Pancreas (tissue), 10 donors: ENCODE measurements at places on chromosomes 5 and 9.

DNA sequence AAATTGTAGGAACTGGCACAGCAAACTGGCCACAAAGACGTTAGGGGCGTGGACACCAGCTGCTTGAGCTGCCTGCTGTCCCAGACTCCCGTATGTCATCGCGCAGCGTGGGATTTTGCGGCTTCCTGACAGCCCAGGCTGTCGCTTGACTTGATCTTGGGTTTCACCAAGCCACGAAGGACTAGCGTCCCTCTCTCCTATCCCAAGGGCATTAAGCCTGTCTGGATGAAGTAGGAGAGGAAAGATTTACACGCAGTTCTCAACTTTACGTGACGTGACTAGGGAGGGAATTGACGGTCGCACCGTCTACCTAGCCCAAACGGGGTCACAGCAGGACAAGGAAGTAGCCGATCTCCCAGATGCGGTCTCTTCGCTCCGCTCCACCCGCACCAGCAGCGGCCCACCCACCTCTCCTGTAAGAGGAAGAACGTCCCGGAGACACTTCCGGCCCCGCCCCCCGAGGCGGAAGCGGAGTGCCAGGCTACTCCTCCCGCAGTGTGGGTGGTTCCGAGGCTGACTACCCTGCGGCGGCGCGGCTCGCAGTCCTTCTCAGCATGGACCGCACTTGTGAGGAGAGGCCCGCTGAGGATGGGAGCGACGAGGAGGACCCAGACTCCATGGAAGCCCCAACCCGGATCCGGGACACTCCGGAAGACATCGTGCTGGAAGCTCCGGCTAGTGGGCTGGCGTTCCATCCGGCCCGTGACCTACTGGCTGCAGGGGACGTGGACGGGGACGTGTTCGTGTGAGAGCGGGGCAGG is at the start of gene WDR55:
TSS of gene WDR55 (plus strand) at position 546 of the 761 bp plus-strand sequence. CDS start at position 555, 9 bp downstream.
- H3K36me3 ChIP-seq = peaks cover 16% of the 10 kb centered on the region
- peak; percentile 98 for DNase-seq
- peak within 1 kb of the TSS; percentile 92 for H3K27ac ChIP-seq
- peaks cover 7% of the 10 kb centered on the region for H3K4me1 ChIP-seq

DNA sequence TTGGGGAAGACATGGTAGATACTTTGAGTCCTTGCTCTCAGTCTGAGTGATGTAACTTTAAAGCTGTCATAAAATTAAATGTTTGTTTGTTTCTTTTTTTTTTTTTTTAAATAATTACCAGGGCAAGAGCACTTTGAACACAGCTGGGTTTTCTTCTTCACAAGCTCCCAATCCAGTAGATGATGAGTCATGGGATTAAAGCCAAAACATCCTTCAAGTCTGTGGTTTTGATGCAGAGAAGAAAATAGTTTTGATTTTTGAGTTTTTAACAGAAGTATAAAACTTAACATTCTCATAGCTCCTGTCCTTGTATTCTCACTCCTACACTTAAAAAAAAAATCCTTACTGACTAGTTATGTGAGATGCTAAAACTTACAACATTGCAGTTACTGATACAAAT is 34.8 kb upstream of the IL31RA start:
- H3K27me3 ChIP-seq = no peaks in the 10 kb centered on the region
- H3K4me3 ChIP-seq = no peak overlapping the region
- DNase-seq = no peak
- H3K36me3 ChIP-seq = no peaks in the 10 kb centered on the region

- no peak overlapping the region for H3K27ac ChIP-seq
- H3K36me3 ChIP-seq = peaks cover 19% of the 10 kb centered on the region
- DNase-seq = peak; percentile 82
- H3K4me3 ChIP-seq = no peak overlapping the region
Measured at GRCh38 chr9:132268725-132269352, 85.9 kb downstream of the SETX start.

DNA sequence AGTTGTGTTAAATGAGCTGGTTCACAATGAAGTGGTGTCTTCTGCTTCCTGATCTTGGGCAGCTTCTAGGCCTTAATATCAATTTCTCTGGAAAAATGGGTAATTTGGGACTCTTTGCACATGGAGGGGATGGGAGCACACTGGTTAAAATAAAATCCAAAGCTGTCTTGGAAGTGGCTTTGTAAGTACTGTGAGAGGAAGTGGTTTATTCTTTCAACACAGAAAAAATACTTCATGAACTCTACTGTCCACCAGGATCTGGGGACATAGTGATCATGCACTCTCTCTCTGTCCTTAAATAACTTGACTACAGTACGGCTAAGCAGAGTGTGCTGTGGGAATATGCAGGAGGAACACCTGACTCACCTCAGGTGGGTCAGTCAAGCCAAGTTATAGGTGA is 2.4 kb downstream of the PCYOX1L start:
- no peaks in the 10 kb centered on the region for H3K27me3 ChIP-seq
- H3K36me3 ChIP-seq = no peaks in the 10 kb centered on the region
- H3K27ac ChIP-seq = no peak overlapping the region
- DNase-seq = no peak
- H3K4me1 ChIP-seq = no peaks in the 10 kb centered on the region
- no peak overlapping the region for H3K4me3 ChIP-seq

- DNase-seq = no peak
- H3K4me3 ChIP-seq = no peak overlapping the region
- H3K36me3 ChIP-seq = no peaks in the 10 kb centered on the region
- no peaks in the 10 kb centered on the region for H3K27me3 ChIP-seq
Measured at GRCh38 chr9:81032831-81033230, 656.5 kb downstream of the TLE1 start.

- no peak overlapping the region for H3K27ac ChIP-seq
- H3K4me3 ChIP-seq = no peak overlapping the region
- H3K4me1 ChIP-seq = no peaks in the 10 kb centered on the region
Measured at GRCh38 chr9:69253057-69253456, 72.0 kb upstream of the ENTREP1 start.

GRCh38 chr9:70412832-70413463 is 1.5 kb downstream of the KLF9 start:
- no peaks in the 10 kb centered on the region for H3K36me3 ChIP-seq
- peak overlapping the region; percentile 88 for H3K4me3 ChIP-seq
- peak overlapping the region; percentile 100 for H3K27ac ChIP-seq
- peak; percentile 89 for DNase-seq

DNA sequence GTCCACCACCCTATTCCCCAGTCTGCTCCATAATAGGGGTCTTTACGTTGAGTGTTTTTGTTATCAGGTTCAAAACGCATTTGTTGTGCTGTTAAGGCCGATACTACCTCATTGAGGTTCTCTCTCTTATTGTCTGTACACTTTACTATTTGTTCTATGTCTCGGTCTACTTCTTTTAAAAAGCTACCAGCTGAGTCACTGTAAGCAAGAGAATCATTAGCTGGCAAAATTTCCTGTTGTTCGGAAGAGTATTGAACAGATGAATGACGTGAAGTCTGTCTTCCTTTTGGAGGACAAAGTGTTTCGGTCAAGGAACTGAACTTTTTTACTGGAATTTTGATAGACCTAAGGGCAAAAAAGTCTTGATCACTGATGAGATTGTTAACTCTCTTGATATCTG is 10.3 kb downstream of the LYSMD3 start:
- no peaks in the 10 kb centered on the region for H3K36me3 ChIP-seq
- no peak overlapping the region for H3K27ac ChIP-seq
- H3K4me1 ChIP-seq = peaks cover 2% of the 10 kb centered on the region
- H3K27me3 ChIP-seq = no peaks in the 10 kb centered on the region
- no peak overlapping the region for H3K4me3 ChIP-seq
- no peak for DNase-seq

- H3K4me1 ChIP-seq = no peaks in the 10 kb centered on the region
- H3K27ac ChIP-seq = no peak overlapping the region
- no peaks in the 10 kb centered on the region for H3K36me3 ChIP-seq
- H3K4me3 ChIP-seq = no peak overlapping the region
Measured at GRCh38 chr5:122195802-122196394, 66.6 kb downstream of the ZNF474 start.

DNA sequence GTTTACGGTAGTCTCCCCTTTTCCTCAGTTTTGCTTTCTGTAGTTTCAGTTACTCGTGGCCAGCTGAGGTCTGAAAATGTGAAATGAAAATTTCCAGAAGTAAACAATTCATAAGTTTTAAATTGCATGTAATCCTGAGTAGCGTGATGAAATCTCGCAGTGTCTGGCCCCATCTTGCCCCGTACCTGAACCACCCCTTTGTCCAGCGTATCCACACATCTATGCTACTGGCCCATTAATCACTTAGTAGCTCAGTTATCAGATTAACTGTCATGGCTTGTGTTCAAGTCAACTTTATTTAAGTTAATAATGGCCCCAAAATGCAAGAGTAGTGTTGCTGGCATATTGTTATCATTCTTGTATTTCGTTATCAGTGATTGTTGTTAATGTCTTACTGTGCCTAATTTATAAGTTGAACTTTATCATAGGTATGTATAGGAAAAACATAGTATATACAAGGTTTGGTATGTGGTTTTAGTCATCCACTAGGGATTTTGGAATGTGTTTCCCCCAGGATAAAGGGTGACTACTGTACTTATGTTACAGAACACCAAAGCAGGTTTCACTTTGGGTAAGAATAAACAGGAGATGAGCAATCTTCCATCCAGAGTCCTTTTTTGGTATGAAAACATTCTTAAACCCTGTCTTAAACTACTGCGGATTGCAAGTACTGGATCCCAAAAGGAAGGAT is 118.4 kb upstream of the KCNN2 start:
- H3K27me3 ChIP-seq = no peaks in the 10 kb centered on the region
- no peak for DNase-seq
- no peak overlapping the region for H3K4me3 ChIP-seq
- H3K36me3 ChIP-seq = no peaks in the 10 kb centered on the region

- no peaks in the 10 kb centered on the region for H3K4me1 ChIP-seq
- DNase-seq = no peak
- no peaks in the 10 kb centered on the region for H3K36me3 ChIP-seq
- no peak overlapping the region for H3K4me3 ChIP-seq
- H3K27ac ChIP-seq = no peak overlapping the region
Measured at GRCh38 chr5:38807570-38808483, 38.0 kb upstream of the OSMR start.

- no peaks in the 10 kb centered on the region for H3K4me1 ChIP-seq
- DNase-seq = no peak
- H3K27ac ChIP-seq = no peak overlapping the region
- H3K27me3 ChIP-seq = no peaks in the 10 kb centered on the region
- H3K4me3 ChIP-seq = no peak overlapping the region
- no peaks in the 10 kb centered on the region for H3K36me3 ChIP-seq
Measured at GRCh38 chr5:120082316-120083068, 381.6 kb upstream of the PRR16 start.

DNA sequence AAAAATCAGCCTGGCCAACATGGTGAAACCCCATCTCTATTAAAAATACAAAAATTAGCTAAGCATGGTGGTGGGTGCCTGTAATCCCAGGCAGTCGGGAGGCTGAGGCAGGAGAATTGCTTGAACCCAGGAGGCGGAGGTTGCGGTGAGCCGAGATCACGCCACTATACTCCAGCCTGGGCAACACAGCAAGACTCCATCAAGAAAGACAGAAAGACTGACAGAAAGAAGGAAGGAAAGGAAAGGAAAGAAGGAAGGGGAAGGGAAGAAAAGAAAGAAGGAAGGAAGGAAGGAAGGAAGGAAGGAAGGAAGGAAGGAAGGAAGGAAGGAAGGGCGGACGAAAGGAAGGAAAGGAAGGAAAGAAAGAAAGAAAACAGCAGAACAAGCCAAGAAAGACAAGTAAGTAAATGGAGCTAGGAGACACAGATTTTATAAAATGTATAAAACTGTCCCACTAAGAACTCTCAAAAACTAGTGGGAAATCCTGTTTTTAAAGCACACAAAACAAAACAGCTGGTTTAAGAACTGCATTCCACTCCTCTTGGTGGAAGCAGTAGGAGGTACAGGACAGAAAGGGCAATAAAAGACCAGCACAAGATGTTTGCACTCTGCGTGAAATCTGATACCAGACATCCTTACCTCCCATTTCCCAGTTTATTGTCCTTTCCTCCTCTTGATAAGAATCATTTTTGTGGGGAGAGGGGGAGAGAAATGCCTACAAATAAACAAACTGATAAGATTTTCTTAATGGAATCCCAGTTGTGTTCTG is 46.7 kb downstream of the MYO10 start:
- peaks cover 46% of the 10 kb centered on the region for H3K4me1 ChIP-seq
- no peak for DNase-seq
- H3K36me3 ChIP-seq = no peaks in the 10 kb centered on the region

GRCh38 chr5:138736293-138736692 is 16.9 kb upstream of the CTNNA1 start:
- no peaks in the 10 kb centered on the region for H3K4me1 ChIP-seq
- no peaks in the 10 kb centered on the region for H3K27me3 ChIP-seq
- H3K36me3 ChIP-seq = no peaks in the 10 kb centered on the region
- H3K27ac ChIP-seq = no peak overlapping the region
- no peak for DNase-seq
- H3K4me3 ChIP-seq = no peak overlapping the region

- H3K4me3 ChIP-seq = no peak overlapping the region
- H3K27ac ChIP-seq = no peak overlapping the region
- H3K36me3 ChIP-seq = no peaks in the 10 kb centered on the region
- H3K27me3 ChIP-seq = no peaks in the 10 kb centered on the region
Measured at GRCh38 chr5:32646061-32646969, 61.0 kb downstream of the SUB1 start.

DNA sequence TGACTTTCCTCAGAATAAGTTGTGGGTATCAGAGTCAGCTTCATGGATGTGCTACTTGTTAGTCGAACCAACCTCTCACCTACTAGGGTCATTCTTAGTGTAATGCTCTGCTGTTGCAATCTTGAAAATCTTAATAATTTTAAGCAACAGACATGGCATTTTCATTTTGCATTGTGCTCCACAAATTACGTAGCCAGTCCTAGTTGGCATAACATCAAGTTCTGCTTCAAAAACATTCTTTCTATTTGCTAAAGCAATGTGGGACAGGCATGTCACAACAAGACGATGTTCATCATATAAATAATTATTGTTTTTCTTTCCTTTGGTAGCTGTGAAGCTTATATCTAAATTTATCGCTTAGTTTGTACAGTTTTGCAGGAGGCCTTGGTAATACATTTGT is 39.3 kb upstream of the CDH12 start:
- no peaks in the 10 kb centered on the region for H3K27me3 ChIP-seq
- no peak for DNase-seq
- H3K4me1 ChIP-seq = no peaks in the 10 kb centered on the region

DNA sequence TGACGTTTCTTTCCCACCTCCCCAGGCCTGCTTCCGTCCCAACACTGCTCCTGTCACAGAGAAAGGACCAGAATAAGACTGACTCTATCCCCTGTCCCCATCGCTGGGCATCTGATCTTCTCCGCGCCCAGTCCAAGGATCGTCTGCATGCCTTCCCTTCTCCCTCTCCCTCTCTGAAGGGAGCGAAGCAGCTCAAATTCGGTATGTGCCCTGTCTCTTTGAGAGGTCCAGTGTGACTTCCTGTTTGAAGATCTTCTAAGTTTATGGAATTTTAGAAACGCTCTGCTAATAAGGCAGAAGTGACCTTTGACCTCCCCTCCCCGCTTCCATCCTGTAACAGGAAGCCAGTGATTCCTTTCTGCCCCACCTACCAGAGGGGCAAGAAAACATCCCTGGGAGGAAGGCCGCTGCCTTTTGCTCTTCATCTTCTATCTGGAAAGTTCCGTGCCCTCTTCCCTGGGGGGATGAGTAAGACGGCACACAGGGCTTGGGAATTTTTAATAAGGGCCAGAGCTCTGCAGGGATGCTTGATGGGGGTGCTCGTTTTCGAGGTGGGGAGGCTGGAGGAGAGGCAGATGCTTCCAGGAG is 40.7 kb upstream of the RNU6ATAC start:
- no peaks in the 10 kb centered on the region for H3K27me3 ChIP-seq
- H3K4me1 ChIP-seq = no peaks in the 10 kb centered on the region
- no peak overlapping the region for H3K4me3 ChIP-seq
- H3K27ac ChIP-seq = no peak overlapping the region
- no peak for DNase-seq
